ENCODE measurements at places on chromosomes 6 and 20.
A peak's percentile ranks its signal among the peaks of the same experiment; 100 is the strongest.

GRCh38 chr6:157600807-157601206 lies 219.8 kb downstream of the ZDHHC14 start:
- DNase-seq: no peak

- DNase-seq: no peak
Measured at GRCh38 chr6:162964488-162965140, 236.8 kb downstream of the PACRG start.

DNA sequence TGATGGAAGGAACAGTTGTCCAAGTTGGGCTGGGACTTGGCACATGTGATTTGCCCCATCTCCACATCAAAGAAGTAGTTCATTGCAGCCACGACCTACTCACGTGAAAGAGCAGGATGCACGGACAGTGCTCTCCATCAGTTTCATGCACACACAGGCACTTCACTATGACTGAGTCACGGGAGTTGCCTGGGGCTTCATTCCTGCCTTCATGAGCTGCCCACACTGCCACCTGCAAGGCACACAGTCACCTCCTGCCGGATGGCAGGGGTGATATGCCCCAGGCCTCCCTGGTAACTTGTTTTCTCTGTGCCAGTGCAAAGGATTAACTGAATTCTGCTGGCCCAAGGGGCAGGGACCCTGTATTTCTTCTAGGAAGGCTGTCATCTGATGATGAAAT lies 22.8 kb downstream of the CST5 start:
- no peak for DNase-seq

GRCh38 chr6:134477991-134478635 lies 160.2 kb upstream of the SGK1 start:
- no peak for DNase-seq

DNA sequence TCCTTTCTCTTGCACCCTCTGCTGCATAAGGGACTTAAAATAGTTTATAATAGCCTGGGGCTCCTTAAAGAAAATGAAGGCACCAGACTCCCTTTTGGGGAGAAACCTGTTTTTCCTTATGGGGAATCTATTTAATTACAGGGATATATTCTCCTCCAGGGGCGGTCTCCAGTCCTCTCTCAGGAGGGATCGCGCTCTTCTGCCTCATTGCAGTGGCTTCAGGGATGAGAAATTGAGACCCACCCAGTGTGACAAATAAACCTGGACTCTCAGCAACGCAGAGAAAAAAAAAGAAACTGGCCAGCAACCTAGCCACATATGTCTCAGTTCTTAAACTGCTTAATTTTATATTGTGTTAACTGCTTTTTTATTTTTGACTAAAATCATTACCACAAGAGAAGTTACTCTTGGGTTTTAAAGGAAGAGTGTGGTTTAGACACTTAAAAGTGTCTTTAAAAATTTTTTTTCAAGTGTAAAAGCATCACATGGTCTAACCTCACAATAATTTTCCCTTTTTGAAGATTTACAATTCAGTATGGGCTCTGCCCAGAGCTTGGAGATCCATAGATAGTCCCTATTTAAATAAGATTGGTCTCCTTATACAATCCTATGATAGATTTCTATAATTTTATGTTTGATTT lies 11.7 kb upstream of the GOPC start:
- no peak for DNase-seq

DNA sequence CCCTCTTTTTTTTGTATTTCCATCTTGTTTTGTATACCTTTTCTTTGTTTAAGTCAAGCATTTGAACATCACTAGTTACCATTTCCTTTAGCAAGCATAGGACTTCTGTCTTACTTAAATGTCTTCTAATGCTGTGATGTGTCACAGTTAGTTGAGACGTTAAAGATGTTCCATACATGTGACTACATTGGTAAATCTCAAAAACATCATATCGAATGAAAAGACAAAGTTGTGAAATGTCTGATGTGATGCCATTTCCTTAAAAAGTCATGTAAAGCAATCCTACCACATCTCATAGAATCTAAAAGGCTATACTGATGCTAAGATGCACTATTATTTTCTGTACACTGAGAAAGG lies 26.8 kb downstream of the SLC16A10 start:
- DNase-seq: no peak

- DNase-seq: no peak
Measured at GRCh38 chr6:124487623-124488431, 474.4 kb upstream of the RNF217 start.

- DNase-seq: peak; percentile 21
Measured at GRCh38 chr6:62150048-62150663, 135.9 kb downstream of the KHDRBS2 start.

DNA sequence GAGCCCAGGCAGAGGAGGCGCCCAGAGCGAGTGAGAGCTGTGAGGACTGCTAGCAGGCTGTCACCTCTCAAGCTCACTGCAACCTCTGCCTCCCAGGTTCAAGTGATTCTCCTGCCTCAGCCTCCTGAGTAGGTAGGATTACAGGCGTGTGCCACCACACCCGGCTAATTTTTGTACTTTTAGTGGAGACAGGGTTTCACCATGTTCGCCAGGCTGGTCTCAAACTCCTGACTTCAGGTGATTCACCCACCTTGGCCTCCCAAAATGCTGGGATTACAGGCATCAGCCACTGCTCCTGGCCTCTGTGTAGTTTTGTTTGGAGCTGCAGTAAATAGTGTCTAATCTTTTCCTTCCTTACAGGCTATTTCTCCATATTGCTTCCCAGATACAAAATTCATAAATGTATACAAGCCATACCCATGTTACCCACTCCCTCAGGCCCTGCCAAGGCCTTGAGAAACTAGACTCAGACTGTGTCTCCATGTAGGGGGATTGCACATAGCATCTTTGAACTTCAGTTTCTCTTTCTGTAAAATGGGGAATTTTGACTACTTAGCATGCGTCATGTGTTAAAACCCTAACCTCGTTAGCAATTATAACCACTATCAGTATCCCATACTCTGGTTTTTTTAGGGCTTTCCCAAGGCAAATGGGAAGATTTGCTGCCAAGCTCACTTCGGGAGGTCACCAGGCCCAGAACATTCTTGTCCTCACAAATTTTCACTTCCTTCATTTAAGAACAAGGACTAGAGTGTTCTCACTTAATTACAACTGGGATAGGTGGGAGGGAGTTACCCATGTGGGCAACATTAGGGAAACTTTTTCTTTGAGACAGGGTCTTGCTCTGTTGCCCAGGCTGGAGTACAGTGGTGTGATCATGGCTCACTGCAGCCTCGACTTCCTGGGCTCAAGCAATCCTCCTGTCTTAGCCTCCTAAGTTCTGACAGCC lies 67.3 kb upstream of the DDR1 start:
- no peak for DNase-seq

- no peak for DNase-seq
Measured at GRCh38 chr6:111591901-111592461, 13.7 kb downstream of the TRAF3IP2 start.

- DNase-seq: no peak
Measured at GRCh38 chr6:53042112-53042511, 23.1 kb upstream of the FBXO9 start.

- no peak for DNase-seq
Measured at GRCh38 chr6:6529275-6529674, 59.2 kb upstream of the LY86 start.

- no peak for DNase-seq
Measured at GRCh38 chr6:88403486-88403885, 237.3 kb upstream of the CNR1 start.

GRCh38 chr6:35895560-35895959 lies 25.3 kb downstream of the SRPK1 start:
- no peak for DNase-seq

DNA sequence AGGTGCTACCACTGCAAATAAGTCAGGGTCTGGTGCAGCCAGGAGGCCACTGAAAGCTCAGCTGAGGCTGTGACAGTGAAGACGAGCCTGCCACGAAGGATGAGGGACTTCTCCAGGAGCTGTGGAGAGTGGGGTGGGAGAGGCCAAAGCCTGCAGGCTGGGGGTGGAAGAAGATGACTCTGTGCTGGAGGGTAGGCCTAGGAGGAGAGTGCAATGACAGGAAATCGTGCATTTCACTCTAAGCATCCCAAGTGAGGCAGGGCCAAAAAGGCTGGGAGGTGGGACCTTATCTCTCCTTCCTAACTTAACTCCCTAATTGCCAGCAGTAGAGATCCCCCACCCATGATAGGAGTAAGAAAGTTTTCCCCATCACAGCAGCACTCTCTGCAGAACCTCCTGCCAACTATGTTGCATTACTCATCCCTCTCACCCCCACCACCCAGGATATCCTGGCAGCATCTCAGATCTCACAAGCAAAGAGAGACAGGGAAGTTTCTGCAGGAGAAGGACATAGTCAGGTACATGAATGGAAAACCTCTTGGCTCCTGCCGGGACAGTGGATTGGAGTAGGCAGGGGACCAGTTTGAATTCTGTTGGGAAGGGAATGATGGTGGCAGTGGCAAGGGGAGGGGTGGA lies 466.2 kb downstream of the CDH26 start:
- DNase-seq: no peak

DNA sequence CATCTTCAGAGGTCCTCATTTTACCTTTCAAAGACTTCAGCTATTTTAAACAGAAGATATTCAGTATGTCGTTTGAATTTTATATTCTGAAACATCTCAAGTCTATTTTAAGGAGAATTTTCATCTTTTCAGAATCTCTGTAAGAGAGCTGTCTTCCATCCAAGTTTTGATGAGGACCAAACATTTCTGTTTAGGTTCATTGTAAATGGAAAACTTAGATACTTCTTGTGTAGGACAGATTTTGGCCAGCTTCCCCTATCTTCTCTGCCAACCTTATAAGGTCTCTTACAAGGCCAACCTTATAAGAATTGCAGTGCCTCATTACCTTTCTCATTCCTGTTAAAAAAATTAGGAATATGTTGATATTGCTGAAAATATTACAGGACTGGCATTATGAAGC lies 88.1 kb downstream of the AKAP7 start:
- no peak for DNase-seq

DNA sequence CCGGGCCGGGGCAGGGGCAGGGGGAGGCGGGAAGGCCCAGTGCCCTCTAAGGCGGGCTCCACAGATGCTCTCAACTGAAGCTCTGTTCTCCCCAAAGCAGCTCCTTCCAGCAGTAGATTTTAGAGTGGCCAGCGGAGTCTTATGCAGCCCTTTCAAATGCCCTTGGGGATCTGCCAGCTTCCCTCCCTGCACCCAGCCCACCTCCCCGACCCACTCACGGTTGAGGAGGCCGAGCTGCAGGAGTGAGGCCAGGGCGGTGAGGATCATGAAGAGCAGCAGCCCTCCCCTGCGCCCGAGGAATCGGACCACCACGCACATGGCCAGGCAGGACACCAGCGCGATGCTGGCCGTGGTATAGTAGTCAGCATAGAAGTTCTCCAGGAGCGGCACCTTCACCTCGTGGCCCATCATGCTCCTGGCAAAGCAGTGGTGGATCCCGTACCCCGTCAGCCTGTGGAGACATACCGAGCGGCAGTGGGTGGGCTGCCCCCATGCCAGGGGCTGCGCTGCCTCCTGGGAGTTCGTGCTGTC lies 28.0 kb downstream of the PSMG4 start:
- no peak for DNase-seq

- no peak for DNase-seq
Measured at GRCh38 chr20:40953416-40953815, 75.2 kb upstream of the TOP1 start.

DNA sequence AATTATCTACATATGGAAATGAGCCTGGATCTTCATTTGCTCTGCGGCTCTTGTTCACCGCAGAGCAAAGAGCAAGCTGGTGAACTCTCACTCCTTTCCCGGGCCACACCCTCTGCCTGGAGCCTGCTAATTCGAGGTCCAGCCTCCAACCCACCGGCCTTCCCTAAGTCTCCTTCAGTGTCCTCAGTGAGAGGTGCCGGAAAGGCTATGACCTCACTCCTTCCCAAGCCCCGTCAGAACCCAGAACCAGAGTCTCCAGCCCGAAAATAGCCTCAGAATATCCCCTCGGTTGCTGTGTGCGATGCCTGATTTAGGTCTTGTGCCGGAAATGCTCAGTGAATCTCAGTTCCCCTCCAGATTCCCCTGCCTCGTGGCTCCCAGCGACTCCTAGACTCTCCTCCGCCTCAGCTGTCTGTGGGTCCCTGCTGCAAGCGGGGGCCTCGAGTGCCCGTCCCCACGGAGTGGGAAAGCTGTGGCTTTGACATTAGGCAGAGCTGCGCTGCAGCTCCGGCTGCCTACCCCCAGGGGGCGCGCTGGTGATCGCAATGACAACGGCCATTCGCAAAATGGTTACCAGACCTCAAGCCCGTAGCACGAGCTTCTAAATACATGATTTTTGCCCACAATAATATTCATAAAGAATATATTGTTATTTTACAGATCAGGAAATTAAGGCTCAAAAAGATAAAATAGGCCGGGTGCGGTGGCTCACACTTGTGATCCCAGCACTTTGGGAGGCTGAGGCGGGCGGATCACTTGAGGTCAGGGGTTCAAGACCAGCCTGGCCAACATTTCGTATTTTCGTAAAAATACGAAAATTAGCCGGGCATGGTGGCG lies 4.1 kb upstream of the BNIP5 start:
- DNase-seq: peak; percentile 33

- peak; percentile 18 for DNase-seq
Measured at GRCh38 chr6:89221971-89222711, 5.0 kb upstream of the GABRR1 start.

DNA sequence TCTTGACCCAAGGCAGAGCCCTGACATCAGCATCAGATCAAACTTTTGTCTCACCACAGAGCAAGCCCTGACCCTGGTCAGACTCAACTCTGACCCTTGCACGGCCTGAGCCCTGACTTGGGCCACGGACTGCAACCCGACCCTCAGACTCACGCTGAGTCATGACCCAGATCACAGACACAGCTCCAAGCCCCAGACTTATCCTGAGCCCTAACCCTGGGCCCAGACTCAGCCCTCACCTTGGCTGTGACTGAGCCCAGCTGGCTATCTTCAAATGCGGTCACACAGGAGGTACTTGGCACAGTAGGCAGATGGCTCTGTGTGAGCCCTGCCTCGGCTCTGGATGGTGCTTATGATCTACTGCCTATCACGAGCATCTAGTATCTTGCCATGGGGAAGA lies 602.3 kb downstream of the PTPRT start:
- DNase-seq: no peak

GRCh38 chr6:43185391-43185985 lies 3.5 kb downstream of the CUL9 start:
- DNase-seq: no peak

DNA sequence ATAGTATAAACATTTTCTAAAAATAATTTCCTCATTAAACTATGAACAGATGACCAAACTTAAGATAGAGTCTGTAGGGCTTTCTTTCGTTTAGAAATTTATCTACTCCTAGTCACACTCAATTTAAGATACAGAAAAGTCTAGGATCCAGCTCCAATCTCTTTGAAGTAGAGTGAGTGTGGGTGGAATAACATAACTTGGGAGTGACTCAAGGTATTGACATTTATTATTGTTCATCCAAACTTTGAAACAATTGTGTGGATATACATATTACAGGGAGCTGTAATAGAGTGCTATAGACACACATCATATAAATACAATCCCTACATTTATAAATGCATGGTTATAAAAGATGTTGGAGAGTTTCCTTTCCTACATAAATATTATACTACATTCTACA lies 715.2 kb upstream of the MANEA start:
- no peak for DNase-seq

DNA sequence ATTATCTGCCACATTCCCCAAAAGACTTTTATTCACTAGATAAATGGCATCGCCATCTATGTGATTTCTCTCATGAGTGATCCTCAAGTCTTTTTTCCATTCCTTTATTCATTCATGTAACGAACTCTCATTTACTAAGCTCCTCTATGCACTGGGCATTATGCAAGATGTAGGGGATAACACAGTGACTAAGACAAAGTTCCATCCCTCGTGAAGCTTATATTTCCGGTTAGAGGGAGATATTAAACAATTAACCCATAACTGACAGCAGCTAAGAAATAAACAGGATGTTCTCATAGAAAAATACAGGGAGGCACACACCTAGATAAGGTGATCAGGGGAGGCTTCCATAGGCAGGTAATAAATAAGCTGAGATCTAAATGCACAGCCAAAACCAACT lies 17.2 kb upstream of the PREX1 start:
- DNase-seq: no peak
